ENCODE measurements at places on chromosomes 13 and 19. TPM values are rescaled to one million over a fixed set of nuclear protein-coding genes. Genes with fewer than 3 reads are reported as not detected.

CEACAM16 gene
- polyA plus RNA-seq = not detected

ATP12A gene
- polyA plus RNA-seq = 29.3 TPM

OR7D2 gene
- 0.06 TPM for polyA plus RNA-seq

ZNF738 gene
- polyA plus RNA-seq = 37.1 TPM

TTYH1 gene
- 8.8 TPM for polyA plus RNA-seq

ACTMAP gene
- polyA plus RNA-seq = 17.1 TPM

SELENOV gene
- 4.0 TPM for polyA plus RNA-seq

CCDC169 gene
- polyA plus RNA-seq = 5.9 TPM

ZNF415 gene
- 23.6 TPM for polyA plus RNA-seq

CLIP3 gene
- polyA plus RNA-seq = 51.9 TPM

RPL36 gene
- polyA plus RNA-seq = 589 TPM

KRTDAP gene
- polyA plus RNA-seq = 0.87 TPM

FFAR2 gene
- 0.21 TPM for polyA plus RNA-seq

ZNF540 gene
- polyA plus RNA-seq = 3.6 TPM

ZBTB7A gene
- 8.9 TPM for polyA plus RNA-seq

ZNF823 gene
- polyA plus RNA-seq = 12.2 TPM

KLK13 gene
- 0.55 TPM for polyA plus RNA-seq

FCHO1 gene
- polyA plus RNA-seq = 1.6 TPM

NUMBL gene
- polyA plus RNA-seq = 16.0 TPM

ZNF527 gene
- polyA plus RNA-seq = 11.0 TPM

ZNF729 gene
- 0.76 TPM for polyA plus RNA-seq

BRME1 gene
- polyA plus RNA-seq = 6.6 TPM

GIPR gene
- 0.80 TPM for polyA plus RNA-seq

CEACAM1 gene
- polyA plus RNA-seq = 10.5 TPM

ZSCAN22 gene
- 3.4 TPM for polyA plus RNA-seq

PLA2G4C gene
- polyA plus RNA-seq = 4.0 TPM

LILRB3 gene
- 0.83 TPM for polyA plus RNA-seq

CGB2 gene
- not detected for polyA plus RNA-seq

SPINT2 gene
- 411 TPM for polyA plus RNA-seq

ZNF763 gene
- 8.0 TPM for polyA plus RNA-seq

TEX26 gene
- polyA plus RNA-seq = 1.9 TPM

KLF1 gene
- 0.49 TPM for polyA plus RNA-seq

BORA gene
- polyA plus RNA-seq = 10.1 TPM

SOX21 gene
- polyA plus RNA-seq = 0.15 TPM

SPACA6 gene
- polyA plus RNA-seq = 19.4 TPM

TDRD12 gene
- 0.14 TPM for polyA plus RNA-seq

RASA3 gene
- 13.9 TPM for polyA plus RNA-seq

TPTE2 gene
- polyA plus RNA-seq = 0.16 TPM

Data from right renal pelvis (tissue), 4 donors.